ENCODE measurements at places on chromosomes 12 and 14.

- no peak for DNase-seq
Observed at GRCh38 chr12:6551063-6551461, 4.8 kb downstream of the IFFO1 start.

- no peak for DNase-seq
Observed at GRCh38 chr12:16605642-16606116, 283 bp downstream of the LMO3 start.

DNA sequence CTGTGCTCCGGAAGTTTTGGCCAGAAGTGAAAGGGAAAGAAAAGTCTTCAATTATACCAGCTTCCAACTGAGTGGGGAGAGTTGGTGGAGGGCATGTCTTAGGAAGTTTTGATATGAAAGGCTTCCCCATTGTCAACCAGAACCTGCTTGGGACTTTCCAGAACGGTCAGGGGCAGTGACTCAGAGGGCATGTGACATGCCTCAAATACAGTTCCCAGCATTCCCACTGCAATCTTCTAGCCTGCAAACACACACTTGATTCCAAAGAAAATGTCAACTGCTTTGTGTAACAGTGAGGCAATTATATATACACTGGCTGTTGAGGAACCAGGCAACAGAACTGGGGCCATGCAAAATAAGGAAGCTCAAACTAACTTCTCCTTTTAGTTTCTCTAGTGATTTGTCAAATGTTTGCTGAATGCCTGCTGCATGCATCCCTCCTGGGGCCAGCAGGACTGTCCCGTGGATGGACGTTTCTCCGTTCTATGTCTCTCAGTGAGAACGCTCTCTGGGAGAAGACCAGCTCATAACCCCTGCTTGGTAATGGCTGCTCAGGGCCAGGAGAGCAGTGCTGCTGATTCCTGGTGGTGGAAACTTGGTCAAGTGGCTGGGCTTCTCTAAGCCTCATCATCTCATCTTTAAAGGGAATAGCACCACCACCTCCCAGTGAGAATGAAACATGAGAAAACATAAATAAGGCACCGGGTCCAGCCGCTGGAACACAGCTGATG, 18.3 kb downstream of the SLC25A47 start:
- DNase-seq: no peak

DNA sequence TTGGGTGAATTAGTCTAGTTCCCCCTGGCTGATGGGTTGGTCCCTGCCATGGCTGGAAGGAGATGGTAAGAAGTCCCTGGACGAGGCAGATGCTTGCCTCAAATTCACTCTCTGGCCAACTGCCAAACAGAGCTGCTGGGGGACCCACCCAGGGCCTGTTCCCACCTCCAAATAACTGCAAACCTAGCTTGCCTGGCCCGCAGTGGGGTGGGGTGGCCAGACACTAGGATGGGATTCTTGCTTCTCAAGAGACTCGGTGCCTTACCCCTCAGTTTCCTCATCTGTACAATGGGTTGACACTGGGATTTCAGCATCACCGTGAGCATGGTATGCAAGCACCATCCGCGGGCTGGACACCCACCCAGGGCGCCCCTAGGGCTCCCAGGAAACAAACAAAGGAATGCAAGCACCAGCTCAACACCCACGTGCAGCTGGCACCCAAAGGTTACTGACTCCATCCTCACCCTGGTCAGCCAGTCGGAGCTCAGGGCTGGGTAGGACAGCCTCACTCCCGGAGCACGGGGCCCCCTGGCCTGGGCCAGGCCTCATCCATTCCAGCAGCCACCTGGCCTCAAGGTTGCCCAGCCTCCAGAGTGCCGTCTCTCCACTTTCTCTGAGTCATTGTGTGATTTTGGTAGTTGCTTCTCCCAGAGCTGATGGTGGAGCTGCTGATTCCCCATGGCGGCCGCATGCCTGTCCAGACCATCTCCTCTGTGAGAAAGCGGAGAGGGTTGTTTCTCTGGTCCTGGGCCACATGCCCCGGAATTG, 205.2 kb upstream of the RTL1 start:
- DNase-seq: no peak

DNA sequence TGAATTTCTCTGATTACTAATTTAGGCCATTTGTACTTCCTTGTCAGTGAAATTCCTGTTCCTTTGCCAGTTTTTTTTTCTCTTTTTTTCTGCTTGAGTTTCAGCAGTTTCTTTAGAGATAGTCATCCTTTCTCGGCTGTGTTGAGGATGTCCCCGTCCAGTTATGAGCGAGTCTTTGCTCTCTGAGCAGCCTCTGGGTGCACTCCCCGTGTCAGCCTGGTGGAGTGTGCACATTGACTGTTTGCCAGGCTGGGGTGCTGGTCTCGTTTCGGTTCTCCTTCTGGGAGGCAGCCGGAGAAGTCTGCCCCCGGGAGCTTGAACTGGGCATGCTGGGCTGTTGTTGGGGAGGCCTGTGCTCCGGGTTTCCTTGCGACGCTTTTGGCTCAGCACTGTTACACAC, 3.0 kb downstream of the PACS2 start:
- DNase-seq: no peak

DNA sequence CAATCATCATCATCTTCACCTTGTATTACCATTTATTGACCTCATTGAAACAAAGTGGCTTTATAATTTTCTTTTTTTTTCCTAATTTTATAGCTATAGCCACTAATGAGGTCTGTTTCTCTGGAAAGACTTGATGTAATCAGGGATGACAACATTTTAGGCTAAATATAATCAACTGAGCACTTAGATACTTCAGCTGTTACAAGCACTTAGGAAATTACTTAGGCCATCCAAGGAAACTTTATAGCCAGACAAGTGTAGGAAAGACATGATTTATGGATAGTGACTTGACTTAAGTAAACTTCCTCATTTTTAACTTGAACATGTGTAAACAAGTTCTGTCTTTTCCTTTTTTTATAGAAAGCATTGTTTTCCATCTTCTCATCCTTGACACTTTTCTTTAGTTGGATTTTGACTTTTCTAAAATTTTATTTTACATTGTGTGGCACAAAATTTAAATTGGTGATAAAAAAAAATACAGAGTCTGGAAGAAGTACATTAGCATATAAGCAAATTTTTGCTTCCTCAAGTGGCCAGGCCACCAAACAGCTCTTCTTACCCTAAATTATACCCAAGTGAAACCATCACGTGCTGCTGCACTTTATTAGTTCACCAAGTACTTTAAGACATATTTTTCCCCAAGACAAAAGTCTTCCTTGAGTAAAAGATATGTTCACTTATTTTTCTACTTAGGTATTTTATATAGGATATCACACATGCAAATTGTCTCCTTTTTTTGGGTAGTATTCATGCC, 15.1 kb downstream of the CPNE8 start:
- no peak for DNase-seq

DNA sequence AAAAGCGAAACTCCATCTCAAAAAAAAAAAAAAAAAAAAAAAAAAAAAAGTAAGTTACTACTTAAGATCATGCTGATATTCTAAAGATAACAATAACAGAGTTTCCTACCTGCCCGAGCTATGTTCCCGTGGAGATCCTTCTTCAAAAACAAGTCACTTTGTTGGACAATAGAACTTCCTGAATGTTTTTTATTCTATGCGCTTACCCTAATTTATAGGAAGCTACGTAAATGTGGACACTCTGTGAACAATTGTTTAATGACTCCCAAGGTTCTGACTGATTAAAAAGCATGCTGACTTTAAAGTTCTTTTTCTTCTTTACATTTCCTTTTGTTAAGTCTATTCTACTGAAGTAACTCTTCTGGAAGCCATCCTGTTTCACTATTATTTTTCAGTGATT, 52.5 kb downstream of the FGD4 start:
- DNase-seq: no peak

GRCh38 chr14:68711561-68712309, 81.1 kb downstream of the ZFP36L1 start:
- no peak for DNase-seq

GRCh38 chr12:120902846-120903411, 1.2 kb downstream of the SPPL3 start:
- DNase-seq: no peak

GRCh38 chr14:78278464-78279250, 108.5 kb downstream of the NRXN3 start:
- DNase-seq: no peak

DNA sequence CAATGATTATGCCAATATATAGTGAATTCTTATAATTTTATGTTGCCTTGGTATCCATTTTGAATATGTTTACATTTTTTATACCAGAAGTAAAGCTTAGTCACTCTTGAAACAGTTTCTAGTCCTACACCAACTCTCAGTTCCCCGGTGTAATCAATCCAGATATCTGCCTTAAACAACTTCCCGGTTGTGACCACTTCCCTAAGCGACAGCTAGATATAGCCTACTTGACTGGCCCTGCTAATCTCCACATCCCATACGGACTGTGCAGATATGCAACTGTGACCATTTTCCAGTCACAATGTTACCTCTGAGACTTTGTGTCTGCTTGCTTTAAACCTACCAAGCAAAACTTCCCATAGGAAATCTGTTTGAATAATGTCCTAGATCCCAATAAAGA, 1551.5 kb upstream of the SEL1L start:
- no peak for DNase-seq

DNA sequence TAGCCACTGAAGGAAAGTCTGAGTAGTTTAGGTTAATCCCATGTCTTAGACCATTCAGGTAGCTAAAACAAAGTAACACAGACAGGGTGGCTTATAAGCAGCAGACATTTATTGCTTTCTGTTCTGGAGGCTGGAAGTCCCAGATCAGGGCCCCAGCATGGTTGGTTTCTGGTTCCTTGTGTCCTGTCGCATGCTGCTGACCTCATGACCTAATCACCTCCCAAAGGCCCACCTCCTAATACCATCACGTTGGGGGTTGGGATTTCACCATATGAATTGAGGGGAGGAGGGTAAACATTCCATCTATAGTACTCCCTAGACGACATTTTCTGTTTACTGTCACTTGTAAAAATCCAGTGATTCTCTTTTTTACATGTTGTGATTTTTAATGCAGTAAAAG, 148.6 kb downstream of the FBXL14 start:
- no peak for DNase-seq

GRCh38 chr12:29032446-29032845, 116.6 kb upstream of the FAR2 start:
- no peak for DNase-seq

DNA sequence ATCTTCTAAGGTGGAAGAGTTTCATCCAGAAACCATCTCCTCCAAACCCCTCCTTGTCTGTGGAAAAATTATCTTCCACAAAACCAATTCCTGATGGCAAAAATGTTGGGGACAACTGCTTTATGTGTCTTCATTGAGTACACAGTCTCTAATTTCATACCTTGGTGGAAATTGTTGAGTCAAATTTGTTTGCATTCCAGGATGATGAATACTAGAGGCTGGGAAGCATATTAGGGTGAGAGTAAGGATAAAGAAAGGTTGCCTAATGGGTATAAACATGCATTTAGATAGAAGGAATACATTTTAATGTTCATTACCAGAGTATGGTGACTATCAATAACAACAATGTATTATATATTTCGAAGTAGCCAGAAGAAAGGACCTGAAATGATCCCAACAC, 98.2 kb downstream of the C12orf42 start:
- DNase-seq: no peak

GRCh38 chr12:108837239-108837638, 20.1 kb downstream of the SSH1 start:
- DNase-seq: no peak

GRCh38 chr12:11746024-11746771, 96.7 kb downstream of the ETV6 start:
- DNase-seq: no peak

- DNase-seq: no peak
Observed at GRCh38 chr12:61538951-61539350, 721.3 kb upstream of the USP15 start.

DNA sequence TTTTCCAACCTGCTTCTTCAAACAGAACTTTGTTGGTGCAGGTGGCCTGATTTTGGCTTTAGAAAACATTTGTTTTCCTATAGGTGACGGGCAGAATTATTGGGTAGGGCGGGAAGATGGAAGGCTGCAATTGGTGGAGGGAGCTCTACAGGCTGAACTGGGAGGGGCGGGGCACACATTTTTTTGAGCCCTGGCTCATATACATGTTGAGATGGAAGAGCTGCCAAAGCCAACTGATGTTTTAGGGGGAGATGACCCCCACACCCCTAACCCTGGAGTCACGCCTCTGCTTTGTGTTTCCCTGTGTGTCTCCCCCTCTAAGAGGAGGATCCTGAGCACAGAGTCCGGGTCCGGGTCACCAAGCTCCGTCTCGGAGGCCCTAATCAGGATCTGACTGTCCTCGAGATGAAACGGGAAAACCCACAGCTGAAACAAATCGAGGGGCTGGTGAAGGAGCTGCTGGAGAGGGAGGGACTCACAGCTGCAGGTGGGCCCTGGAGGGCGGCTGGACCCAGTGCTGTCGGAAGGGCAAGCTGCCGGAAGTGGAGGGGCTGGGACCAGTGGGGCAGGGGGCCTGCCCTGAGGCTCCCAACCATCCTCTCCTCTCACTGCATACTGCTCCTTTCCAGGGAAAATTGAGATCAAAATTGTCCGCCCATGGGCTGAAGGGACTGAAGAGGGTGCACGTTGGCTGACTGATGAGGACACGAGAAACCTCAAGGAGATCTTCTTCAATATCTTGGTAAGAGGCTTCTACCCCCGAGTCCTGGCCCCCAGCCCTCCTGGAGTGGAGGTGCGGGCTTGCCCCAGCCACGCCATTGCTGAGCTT, 18.6 kb downstream of the AGAP2 start:
- no peak for DNase-seq

DNA sequence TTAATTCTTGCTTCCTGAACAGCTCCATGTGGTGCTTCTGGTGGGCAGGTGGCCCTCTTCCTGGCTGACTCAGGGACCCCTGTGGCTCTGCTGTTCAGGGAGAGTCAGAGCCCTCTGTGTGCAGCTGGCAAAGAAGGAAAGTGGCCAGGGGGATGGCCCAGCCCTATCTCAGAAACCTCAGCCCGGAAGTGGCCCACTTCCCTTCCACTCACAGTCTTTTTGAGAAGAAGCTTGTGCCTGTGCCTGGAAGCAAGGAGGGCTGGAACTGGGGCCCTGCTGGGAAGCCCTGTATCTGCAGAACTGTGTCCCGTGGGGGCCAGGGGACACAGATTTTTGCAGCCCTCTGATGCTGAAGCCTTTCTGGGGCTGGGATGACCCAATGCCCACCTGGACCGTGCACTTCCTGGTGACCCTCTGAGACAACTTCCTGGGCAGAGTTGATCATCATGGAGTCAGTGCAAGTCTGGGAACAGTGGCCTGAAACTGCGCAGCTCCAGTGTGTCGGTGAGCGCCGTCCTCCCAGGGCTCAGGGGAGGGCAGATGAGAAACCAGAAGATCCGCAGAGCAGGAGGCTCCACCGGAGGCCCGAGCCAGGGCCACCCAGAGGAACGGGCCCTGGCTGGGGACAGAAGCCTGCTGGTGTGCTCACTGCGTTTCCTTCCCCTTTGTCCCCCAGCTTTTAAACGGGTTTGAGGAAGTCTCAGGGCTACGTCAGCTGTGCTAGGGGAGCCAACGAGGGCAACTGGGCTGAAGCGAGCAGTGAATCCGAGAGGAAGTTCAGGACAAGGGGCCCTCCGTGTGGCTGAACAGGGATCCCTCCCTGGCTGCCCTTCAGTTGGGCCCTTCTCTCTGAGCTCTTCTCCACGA, 217.4 kb upstream of the RTL1 start:
- DNase-seq: no peak

- no peak for DNase-seq
Observed at GRCh38 chr12:54338698-54339296, 13.9 kb downstream of the COPZ1 start.
